Stimulated activated naive B cell treated with anti-CD40 and anti-IgM and Interleukin-4, amounts not matched to agents 10 μg/mL and 1 μg/mL and 100 μg/mL, for 72 hours (primary cell): ENCODE measurements at places on chromosomes 11 and 22.
A peak's percentile ranks its signal among the peaks of the same experiment; 100 is the strongest.

DNA sequence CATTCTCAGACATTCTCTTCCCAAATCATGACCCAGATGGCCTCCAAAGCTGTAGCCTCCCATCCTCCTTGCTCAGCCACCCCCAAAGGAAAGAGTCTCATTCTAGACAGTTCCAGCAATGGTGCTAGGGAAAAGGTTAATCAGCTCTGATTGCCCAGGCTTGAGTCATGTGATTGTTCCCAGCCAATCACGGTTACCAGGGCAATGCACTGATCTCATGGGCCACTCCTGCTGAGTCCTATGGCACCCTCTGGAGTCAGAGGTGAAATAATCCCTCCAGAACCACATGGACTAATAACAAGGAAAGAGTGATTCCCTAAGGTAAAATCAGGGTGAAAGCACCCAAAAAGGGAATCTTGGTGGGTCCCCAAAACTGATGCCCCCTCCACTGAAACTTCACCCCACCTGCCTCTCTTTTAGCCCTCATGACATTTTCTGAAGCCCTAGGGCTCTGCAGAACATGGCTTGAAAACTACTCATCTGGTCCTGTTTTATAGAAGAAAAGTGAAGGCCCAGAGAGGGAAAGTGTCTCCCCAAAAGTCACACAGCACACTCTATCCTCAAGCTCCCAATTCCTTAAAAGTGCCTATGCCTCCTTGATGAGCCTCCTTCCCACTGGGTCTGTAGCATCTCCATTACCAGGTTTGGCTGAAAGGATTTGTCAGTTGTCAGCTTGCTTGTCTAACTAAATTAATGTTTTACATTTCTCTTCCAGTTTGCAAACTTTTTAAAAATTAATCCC lies 203.7 kb downstream of the MN1 start:
- DNase-seq: no peak

GRCh38 chr11:40281052-40281580 lies 1178.3 kb downstream of the LRRC4C start:
- no peak for DNase-seq

DNA sequence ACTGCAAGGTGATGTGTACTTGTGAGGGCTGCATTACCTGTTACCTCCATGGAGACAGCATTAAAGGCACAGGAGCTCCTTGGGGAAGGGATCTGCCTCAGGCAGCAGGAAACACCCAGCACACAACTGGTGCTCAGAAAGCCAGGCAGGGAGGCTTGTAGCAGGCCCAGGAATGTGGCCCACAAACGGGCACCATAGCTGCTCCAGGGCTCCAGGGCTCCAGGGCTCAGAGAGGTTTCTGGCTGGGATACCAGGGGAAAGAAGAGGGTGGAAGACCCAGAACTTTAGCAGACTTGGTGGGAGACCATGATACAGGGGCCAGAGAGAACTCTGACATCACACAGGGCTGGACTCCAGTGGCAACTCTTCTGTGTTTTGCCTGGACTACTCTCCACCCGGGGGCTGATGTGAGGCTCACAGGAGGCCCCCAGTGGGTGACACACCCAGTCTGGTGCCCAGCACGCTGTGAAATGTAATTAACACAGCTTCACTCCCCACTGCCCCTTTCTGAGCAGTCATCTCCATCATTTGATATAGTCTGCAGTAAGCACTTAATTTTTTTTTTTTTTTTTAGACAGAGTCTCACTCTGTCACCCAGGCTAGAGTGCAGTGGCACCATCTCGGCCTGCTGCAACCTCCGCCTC lies 14.7 kb upstream of the SULT4A1 start:
- no peak for DNase-seq

GRCh38 chr22:36977401-36977861 lies 41.8 kb downstream of the TST start:
- peak; percentile 58 for DNase-seq

GRCh38 chr11:31805629-31806185 lies 5.4 kb downstream of the PAX6 start:
- DNase-seq: no peak

DNA sequence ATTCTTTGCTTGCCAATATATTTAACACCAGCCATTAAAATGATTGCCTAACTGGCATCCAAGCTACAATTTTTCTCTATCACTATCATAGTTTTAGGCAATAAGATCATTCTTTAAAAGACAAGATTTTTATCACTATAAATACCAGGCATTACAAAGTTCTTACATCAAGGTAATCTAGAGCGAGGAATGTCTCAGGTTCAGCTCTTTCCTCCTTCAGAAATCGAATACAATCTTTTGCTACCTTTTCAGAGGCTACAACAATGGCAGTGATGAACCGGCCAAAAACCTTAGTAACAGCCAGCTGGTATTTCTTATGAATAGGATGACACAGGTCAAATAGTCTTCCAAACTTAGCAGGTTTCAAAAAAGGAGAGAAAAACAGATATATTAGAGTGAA lies 23.9 kb downstream of the SMC1B start:
- DNase-seq: no peak
